ENCODE measurements at places on chromosomes 6 and 20. TPM values are rescaled to one million over a fixed set of nuclear protein-coding genes. Genes with fewer than 3 reads are reported as not detected.

GRCh38 chr6:157046776-157047175 lies 269.6 kb downstream of the ARID1B start:
- DNase-seq = no peak

GCNT2 gene
- 0.29 TPM for total RNA-seq

DNA sequence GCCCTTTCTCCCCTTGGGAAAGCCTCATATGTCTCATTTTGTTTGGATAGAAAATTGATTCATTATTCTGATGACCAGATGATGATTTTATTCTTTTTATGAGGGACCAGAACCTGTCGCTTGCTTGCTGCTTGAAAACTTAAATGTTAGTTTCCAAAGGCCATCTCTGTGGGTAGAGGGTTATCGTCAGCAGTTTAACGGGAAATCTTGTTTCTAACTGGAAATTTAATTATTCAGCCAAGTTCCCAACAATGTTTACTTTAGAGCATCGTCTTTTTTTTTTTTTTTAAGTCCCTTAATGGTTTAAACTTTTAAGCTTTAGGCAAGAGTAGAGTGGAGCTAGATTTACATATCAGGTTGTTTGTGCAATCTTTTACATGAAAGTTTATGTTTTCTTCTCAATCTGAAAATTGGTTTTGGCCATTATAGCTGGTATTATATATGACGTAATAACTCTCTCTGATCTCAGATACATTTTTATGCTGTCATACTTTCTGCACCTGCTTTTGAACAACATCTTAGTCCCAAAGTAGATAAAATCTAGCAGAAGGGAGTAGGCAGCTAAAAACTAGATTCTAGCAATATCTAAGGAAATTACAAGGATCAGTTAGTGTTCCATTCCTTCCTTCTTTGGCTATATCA lies 93.9 kb downstream of the FOXO3 start:
- no peak for DNase-seq

EGFL8 gene
- total RNA-seq = 4.3 TPM

BPI gene
- not detected for total RNA-seq

DNA sequence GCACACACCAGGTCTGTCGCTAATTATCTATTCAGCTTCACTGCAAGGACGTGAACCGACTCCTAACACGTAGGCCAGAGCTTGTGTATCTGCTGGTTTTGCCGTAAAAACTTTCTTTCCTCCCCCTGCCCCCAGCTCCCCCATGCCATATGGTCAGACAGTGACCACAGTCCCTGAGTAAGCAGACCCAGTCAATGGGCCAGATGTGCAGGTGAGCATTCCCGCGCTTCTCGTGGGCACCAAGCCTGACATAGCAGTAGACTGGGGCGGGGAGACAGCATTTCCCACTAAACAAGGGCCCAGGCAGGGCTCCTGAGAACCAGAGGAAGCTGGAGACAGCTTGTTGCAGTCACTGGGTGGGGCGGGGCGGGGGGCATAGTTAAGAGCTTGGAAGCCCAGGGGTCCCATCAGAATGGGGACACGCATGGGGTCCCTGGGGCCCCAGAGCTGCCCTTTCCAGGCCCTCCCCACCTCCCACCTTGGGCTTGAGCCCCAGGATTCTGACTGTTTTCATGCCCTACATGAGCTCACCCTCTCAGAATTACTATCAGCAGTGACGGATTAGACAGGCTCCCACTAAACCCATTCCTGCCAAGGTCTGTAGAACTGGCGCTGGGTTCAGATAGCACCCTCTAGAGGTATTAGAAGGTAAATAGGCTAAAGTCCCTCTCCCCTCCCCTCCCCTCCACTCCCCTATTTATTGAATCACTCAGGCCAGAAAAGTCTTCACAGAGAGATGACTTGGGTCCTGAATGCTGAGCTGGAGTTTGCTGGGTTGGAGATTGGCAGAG lies 51.8 kb downstream of the CDH26 start:
- DNase-seq = no peak

- DNase-seq = no peak
Observed at GRCh38 chr6:80196906-80197305, 90.4 kb downstream of the BCKDHB start.

- no peak for DNase-seq
Observed at GRCh38 chr6:64715624-64716023, 991.4 kb downstream of the EYS start.

PPP1R14C gene
- not detected for total RNA-seq

- no peak for DNase-seq
Observed at GRCh38 chr20:14832630-14833029, 495.2 kb upstream of the FLRT3 start.

DNA sequence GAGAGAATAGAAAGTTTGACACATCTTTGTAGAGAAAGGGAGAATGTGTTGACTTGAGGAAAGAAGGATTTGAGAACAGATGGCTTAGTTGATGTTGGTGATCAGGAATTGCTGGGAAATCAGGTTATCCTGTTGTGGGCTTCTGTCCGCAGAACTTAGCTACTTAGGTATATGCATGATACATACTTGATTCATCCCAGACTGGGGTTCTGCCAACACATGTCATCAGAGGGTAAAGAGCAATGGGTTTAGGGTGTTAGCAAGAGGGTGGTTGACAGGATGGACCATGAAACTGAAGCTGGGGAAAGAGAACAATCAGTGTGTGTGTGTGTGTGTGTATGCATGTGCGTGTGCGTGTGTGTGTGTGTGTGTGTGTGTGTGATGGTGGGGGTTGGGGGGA lies 50.6 kb upstream of the NELFCD start:
- no peak for DNase-seq

- DNase-seq = no peak
Observed at GRCh38 chr6:126181173-126181741, 158.7 kb upstream of the CENPW start.

GRCh38 chr6:34494973-34495372 lies 29.1 kb downstream of the PACSIN1 start:
- DNase-seq = no peak

DNA sequence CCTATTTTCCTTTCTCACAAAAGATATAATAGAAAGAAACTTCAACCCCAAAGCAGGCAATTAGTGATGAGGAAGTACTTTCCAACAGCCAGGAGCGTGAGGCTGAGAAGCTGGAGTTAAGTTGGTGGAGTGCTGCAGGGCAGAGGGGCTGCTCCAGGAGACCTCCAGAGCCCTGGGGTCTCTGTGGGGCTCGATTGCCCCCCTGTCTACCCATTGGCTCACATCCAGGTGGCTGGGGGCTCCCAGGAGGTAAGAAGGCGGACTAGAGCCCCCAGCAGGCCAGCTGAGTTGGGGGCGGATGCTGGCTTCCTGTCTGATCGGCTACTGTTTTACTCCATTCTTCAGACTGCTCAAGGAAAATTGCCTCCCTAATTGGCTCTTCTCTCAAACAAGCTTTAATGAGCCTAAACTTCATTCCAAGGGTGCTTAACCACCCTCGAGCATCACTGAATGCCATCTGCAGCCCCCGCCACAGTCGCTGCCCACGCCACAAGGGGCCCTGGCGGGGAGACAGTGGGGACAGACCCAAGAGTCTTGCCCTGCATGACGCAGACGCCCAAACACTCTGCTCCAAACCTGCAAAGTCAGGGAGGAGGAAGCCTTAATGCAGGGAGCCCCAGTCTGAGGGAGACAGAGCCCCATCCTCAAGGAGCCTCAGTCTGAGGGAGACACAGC lies 78.6 kb downstream of the MDGA1 start:
- no peak for DNase-seq

BACH2 gene
- not detected for total RNA-seq

DNA sequence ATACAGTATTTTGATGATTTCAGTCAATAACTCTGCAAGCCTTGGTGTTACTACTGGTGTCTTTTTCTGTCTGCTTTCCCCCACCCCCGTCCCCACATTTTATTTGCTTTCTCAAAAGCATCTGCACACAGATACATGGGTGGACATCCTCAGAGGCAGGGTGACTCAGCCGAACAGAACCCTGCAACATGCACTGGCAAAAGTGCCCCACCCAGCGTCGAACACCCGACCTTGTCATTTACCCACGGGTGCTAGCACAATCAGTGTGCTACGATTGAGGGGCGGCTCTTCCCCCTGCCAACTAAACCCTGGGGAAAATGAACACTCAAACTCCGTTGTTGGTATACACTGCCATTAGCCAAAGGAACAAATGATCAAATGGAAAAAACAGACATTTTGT lies 115.9 kb upstream of the NAA20 start:
- no peak for DNase-seq

GRCh38 chr20:1327827-1328679 lies 886 bp downstream of the SDCBP2 start:
- no peak for DNase-seq

GRCh38 chr6:108588586-108588985 lies 27.9 kb downstream of the FOXO3 start:
- DNase-seq = peak; percentile 61

DEFB113 gene
- total RNA-seq = not detected

PMEPA1 gene
- 4.9 TPM for total RNA-seq

JPH2 gene
- 9.8 TPM for total RNA-seq

FAM83D gene
- total RNA-seq = 27.7 TPM

DNA sequence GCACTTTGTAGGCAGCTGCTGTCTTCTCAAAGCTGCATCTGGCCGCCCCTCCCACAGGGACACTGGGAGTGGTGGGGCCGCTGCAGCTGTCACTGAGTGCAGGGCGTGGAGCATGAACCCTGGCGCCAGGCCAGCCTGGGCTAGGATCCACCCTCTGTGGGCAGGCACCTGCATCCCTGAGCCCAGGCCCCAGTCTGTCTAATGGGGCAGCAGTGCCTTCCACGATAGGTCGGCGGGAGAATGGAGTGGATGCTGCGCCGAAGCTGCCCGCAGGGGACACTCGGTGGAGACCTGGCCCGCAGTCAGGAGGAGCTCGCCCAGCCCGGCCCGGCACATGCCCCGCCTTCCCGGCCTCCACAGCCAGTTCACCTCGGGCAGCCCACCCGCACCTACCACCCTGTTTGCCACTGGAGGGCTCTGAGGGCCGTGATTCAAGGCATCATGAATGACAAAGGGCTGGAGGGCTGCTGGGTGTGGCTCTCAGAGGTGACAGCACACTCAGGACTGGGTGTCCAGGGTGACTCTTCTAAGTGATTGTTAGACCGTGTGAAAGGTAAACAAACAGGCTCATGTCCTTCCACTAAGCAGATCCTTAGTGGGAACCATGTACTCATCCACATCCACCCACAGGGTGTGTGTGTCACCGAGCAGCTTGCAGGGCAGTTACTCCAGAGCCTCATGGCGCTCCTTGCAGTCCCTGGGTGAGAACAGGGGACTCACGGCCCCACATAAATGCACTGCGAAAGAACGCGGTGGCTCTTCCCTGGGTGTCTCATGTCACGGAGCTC lies 133.9 kb downstream of the AGPAT4 start:
- no peak for DNase-seq

UBD gene
- total RNA-seq = not detected

GRCh38 chr6:18359237-18359885 lies 27.8 kb upstream of the RNF144B start:
- DNase-seq = no peak

All from HFFc6 (cell line).